ENCODE measurements at places on chromosomes 12 and 14.

DNA sequence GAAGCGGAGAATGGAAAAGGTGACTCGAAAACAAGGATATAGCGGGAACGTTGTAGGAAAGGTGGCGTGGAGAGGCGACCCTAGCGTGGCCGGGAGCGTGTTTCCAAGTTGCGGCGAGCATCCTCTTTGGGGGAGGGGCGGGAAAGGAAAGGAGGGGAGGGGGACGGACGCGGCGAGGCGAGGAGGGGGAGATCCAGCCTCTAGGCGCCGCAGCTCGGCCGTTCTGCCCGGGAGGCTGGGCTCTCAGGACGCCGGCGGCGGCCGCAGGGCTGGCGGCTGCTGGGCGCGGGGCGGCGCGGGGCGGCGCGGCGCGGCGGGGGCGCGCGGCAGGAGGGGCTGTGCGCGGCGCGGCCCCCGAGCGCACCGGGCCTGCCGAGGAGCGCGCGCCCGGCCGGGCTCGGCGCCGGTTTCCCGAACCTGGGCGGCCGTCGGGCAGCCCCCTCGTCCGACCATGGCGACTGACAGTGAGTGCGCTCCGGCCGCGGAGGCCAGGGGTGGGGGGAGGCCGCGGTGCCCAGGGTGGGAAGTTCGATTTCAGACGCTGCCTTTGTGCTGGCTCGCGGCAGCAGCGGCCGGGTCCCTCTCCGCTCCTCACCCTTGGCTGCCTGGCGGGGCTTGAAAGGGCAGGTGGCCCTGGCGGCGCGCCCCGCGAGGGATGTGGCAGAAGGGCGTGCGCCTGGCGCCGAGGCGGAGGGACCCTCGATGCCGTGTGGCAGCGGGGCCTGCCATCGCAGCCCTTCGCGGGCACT is 50.3 kb downstream of the SNAPC1 start:
- DNase-seq = no peak

GRCh38 chr12:110592078-110592477 is 9.0 kb upstream of the PPTC7 start:
- DNase-seq = no peak

DNA sequence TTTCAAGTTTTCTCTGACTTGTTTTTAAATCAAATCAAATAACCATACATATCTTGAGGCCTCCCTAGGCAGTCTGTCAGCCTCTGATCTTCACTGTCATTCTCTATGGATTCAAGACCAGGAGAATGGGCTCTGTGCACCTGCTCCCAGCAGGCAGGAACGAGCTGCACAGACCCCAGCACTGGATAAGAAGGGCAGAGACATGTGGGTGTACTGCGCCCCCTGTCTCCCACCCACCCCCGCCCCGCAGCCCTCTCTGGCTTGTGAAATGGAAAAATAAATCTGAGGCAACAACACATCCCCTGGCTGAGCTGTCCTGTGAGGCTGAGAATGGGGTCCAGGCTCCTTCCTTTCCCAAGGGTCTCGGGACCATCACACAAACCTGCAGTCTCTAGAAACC is 26.3 kb downstream of the CLMN start:
- no peak for DNase-seq

- DNase-seq = no peak
Measured at GRCh38 chr14:23173796-23174195, 9.7 kb downstream of the SLC7A8 start.

- DNase-seq = no peak
Measured at GRCh38 chr12:119959435-119959834, 29.6 kb upstream of the BICDL1 start.

DNA sequence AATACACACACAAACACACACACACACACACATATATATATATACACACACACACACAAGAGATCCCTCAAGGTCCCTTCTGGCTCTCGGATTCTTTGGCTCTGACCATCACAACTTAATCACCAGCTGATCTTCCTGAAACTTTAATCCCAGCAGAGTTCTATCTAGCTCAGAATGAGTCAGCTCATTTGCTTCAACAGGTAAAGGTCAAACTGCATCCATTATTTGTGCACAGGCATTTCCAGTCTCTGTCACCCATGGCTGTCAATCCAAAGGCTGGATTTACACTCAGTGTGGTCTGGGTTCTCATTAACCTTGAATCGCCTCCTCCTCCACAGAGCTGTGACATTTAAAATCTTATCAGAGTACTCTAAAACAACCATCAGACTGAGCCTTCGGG is 113.3 kb upstream of the TMPO start:
- DNase-seq = no peak

DNA sequence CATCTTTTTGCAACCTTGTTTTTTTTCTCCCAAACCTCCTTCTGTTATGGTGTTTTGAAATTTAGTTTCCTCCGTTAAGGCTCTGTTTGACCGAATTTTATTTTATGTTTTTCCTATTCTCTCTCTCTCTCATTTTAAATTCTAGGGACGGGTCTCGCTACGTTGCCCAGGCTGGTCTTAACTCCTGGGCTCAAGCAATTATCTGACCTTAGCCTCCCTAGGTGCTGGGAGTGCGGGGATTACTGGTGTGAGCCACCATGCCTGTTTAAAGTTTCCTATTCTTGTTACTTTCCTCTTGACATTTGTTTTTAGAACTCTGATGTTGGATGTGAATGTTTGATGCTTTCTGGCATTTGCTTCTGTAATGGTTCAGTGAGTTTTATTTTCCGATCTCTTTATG is 1.0 kb downstream of the ZC3H14 start:
- DNase-seq = no peak

GRCh38 chr14:95151561-95151960 is 5.8 kb downstream of the DICER1 start:
- no peak for DNase-seq

DNA sequence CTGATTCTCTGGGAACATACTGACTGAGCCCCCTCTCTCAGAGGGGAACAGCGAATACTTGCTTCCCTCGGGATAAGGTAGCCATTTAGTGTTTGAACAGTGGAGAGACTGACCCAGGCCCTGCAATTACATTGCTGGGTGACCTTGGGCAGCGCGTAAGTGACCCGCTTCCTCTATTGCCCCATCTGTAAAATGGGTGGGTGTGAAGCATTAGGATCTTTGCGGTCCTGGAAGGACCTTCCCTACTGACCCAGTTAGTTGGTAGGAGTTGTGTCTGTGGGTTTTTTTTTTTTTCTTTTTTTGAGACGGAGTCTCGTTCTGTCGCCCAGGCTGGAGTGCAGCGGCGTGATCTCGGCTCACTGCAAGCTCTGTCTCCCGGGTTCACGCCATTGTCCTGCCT is 1.2 kb upstream of the KMT5A start:
- no peak for DNase-seq

GRCh38 chr12:131348231-131348630 is 362.7 kb upstream of the SFSWAP start:
- DNase-seq = no peak

DNA sequence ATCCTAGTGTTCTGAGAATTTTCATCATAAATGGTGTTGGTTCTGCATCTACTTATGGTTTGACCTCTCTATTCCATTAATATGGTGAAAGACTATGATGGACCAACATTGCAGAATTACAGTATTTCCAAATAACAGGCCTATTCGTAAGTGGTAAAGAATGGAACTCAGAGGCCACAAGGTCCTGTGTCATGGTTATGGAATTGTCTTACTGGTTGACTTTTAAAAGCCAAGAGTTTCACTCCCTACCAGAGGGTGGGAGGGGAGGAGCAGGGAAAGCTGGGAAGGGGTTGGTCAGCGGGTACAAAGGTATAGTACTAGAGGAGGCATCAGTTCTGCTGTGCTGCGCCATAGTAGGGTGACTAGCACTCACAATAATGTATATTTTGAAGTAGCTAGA is 153.4 kb downstream of the TMEM132D start:
- DNase-seq = no peak

GRCh38 chr14:105330491-105330895 is 15.9 kb downstream of the PACS2 start:
- no peak for DNase-seq

DNA sequence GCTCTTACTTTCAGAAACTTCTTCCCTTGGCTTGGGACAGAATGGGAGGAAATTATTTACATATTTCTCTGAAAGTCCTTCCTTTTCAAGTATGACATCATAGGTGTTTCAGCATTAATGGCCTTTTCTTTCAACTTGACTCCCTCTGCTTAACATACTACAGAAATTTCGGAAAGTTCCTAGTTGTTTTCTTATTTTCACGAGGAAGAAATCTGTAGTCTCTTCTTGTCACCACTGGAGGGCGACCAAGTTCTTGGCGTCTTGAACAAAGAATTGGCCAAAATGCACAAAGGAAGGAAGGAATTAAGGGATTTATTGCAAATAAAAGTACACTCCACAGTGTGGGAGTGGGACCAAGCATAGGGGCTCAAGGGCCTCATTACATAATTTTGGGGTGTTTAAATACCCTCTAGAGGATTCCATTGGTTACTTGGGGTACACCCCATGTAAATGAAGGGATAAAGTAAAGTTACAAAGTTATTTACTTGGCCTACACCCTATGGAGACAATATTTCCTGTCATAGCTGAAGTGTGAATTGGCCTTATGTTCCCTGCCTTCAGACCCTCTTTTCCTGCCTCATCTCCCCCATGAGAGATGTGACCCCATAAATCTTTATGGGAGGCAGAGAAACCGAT is 70.4 kb downstream of the RPL10L start:
- DNase-seq = no peak

DNA sequence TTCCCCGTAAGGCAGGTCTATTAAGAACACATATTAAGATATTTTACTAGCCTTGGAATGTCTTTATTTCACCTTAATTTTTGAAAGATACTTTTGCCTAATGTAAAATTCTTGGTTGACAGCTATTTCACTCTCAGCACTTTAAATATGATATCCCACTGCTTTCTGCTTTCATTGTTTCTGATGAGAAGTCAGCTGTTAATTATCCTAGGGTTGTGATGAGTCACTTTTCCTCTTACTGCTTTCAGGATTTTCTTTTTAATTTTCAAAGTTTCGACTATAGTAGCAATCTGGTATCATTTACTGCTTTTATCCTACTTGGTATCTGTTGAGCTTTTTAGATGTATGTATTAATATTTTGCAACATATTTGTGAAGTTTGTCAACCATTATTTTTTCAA is 578.9 kb upstream of the ATP2B1 start:
- DNase-seq = no peak

All from CD4-positive, alpha-beta T cell (primary cell).